ENCODE measurements at places on chromosomes 1 and 21.

DNA sequence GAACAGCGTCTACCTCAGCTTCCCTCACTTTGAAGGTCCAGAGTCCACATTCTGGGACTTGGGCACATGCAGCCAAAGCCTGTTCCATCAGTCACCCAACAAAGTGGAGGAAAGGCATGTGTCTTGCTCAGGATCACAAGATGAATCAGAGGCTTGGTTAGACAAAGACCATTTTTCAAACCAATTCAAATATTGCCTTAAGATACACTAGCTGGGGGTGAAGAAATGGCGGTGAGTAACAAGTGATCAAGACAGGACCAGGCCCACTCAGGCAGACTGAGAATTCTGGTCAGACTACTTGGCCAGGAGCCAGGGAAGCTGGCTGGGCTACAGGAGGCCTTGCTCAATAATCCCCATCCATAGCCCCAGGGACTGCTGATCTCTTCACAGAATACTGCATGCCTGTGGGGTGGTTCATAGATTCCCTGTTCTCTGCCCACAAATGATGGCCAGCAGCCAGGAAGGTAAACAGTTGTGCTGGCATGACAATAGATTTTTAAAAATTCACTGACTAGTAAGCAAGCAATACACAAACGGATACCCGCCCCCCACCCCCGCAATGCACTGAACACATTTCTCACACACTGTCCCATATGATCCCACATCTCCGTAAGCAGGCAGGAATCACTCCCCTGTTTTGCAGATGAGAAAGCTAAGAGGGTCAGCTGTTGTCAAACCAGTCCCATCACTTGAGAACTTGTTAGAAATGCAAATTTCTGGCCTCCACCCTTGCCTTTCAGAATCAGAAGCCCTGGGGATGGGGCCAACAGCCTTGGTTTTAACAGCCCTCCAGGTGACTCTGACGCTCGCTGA is 27.2 kb downstream of the ERI3 start:
- DNase-seq = no peak

GRCh38 chr1:45669379-45669778 is 17.0 kb downstream of the GPBP1L1 start:
- DNase-seq = no peak

DNA sequence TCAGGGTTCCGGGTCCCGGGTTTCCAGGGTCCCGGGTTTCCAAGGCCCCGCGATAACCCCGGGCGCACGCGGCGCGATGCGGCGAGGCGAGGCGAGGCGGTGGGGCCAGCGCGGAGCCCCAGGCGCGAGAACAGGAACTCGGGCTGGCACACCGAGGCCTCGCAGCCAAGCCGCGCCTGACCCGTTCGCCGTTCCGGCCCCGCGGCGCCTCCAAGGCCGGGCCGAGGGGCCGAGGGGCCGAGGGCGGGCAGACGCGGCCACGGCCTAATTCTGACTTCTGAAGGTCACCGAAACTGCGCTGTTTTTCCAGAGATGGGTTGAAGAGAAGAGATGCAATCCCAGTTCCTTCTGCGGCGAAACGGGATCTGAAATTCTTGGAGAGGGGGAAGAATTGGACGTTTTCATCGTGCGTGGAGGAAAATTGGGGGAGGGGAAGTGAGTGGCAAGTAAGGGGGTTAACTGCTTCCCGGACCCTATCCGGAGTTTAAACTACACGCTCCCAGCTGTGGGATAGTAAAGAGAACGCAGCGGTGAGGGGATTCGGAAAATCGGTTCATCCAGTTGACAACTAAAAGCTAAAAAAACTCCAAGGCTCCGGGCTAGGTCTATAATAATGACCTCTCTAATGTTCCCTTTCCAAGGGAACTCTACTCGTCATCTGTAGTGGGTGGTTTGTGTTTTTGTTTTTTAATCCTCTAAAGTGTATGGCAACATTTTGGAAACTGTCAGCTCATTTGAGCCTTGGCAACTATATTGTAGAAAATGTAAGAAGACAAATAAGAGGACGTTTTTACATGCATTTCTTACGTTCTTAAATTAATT is 8.2 kb downstream of the TBX15 start:
- DNase-seq = peak; percentile 79

DNA sequence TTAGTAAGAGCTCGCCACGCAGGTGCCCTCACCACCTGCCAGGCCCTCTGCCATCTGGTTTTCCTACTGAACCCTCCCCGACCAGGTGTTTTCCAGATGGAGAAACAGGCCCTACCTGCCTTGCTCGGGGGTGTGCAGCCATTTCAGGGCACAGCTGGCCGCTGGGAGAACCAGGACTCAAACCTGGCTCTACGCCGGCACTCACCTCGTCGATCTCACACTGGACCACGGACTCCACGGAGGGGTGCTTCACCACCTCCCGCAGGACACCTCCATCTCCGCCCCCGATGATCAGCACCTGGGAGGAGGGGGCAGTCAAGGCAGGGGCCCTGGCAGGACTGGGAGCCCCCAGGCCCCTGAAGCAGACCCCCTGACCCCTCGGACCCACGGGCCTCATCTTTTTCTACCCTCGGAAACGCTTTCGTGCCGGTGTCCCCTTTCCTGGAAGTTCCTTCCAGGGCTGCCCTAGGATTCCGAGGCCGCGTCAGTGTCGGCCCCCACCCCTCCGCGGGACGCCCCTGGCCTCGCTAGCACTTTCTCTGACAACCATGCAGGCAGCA is 1.1 kb downstream of the SRM start:
- DNase-seq = no peak

DNA sequence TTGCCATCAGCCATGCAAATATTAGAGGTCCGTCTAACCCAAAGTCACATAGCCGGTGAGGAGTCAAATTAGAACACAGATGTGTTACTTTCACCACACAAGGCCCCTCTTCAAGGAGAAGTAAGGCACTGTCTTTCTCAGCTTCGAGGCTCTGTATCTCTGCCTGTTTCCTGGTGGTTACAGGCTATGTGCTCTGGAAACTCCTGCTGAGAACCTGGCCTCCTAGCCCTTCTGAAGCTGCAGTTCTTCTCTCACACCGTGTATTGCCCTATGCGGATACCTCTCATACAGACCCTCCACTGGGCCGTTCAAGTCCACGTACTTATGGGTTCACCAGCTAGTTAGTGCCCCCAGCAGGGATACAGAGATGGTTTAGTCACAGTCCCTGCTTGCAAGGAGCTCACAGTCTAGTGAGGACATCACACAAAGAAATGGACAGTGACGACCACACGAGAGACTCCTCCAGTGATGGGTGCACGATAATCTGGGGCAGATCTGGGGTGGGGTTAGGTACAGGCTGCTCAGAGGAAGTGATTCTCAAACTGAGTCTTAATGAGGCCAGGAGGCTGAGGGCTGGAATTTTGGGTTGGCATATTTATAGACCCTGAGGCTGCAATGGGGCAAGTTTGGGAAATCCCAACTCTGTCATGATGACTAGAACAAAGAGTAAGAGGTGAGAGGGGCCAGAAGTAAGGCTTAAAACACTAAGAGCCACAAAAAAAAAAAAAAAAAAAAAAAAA is 22.8 kb upstream of the ELOA start:
- no peak for DNase-seq

- DNase-seq = no peak
Measured at GRCh38 chr1:23561076-23561812, 1.9 kb upstream of the ID3 start.

DNA sequence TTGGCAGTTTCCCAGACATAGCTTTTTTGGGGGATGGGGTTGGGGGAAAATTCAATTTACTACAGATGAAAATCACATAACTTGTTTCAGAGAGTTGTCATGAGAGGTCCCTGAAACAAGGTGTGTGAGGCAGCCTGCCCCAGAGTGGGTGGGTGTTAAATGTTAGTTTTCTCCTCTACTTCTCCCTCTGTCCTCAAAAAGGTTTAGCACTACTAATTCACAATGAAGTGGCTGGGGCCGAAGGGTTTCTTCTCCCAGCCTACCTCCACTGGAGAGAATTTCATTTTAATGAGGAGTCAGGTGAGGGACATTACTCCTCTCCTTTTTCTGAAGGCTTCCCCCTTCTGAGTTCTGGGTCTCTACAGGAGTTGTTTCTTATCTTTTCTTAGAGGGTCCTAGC is 103.3 kb downstream of the C1orf94 start:
- no peak for DNase-seq

GRCh38 chr1:216779686-216780085 is 56.5 kb upstream of the ESRRG start:
- DNase-seq = no peak

DNA sequence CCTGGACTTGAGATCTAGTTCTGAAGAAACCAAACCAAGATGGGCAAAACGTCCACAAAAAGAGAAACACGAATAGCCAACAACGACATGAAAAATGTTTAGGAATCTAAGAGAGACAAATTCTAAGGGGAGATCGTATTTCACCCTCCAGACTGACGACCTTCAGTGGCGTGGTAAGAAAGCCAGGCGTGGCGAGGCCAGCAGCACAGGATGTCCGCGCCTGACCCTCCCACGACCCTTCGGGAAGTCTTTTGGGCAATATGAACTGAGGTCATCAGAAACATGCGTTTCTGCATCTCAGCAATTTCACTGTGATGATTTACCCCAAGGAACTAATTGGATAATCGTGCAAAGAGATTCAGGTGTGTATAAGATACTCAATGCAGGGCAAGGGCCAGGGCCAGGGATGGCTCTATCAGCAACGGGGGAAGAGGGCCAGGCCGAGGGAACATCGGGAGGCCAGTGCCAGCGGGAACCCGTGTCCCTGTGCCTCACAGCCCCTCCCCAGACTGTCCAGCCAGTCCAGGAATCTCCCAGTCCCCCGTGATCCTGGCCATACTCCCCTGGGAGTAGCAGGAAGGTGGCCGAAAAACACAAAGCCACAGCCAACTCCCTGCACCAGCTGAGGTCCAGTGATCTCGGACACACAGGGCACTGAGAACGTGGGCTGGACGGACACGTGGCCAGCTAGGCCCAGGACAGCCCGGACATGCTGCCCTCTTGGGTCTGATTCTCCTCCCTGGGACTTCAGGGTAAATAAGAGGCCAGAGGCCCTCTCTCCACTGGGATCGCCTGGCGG is 53.6 kb upstream of the ADARB1 start:
- DNase-seq = no peak
